Temporal lobe (tissue), 4 donors: ENCODE measurements at places on chromosomes 11 and 22. TPM values are rescaled to one million over a fixed set of nuclear protein-coding genes. Genes with fewer than 3 reads are reported as not detected.

TOB2 gene
- 12.5 TPM for total RNA-seq

RELA gene
- total RNA-seq = 9.8 TPM

APOL4 gene
- total RNA-seq = 9.3 TPM

VPREB3 gene
- not detected for total RNA-seq

SLC15A3 gene
- total RNA-seq = 2.0 TPM

KRTAP5-1 gene
- total RNA-seq = not detected

PAX6 gene
- 17.0 TPM for total RNA-seq

CARD16 gene
- total RNA-seq = not detected

TNKS1BP1 gene
- 13.5 TPM for total RNA-seq

P2RY2 gene
- total RNA-seq = not detected

HTR3B gene
- total RNA-seq = 0.25 TPM

TRIM29 gene
- 0.25 TPM for total RNA-seq

OR52I1 gene
- not detected for total RNA-seq

OR52H1 gene
- total RNA-seq = not detected

DCHS1 gene
- 58.5 TPM for total RNA-seq

DUSP18 gene
- 21.9 TPM for total RNA-seq

WNT11 gene
- 6.4 TPM for total RNA-seq

CASP1 gene
- total RNA-seq = 1.5 TPM

HBG1 gene
- 20.7 TPM for total RNA-seq

C11orf42 gene
- not detected for total RNA-seq

SPI1 gene
- total RNA-seq = 1.7 TPM

OR10A2 gene
- total RNA-seq = not detected

CHADL gene
- 2.7 TPM for total RNA-seq

B4GALNT4 gene
- total RNA-seq = 67.6 TPM

CELF1 gene
- total RNA-seq = 175 TPM

CHRDL2 gene
- 0.25 TPM for total RNA-seq

GAB4 gene
- not detected for total RNA-seq

OR10D3 gene
- not detected for total RNA-seq

NEFH gene
- 0.49 TPM for total RNA-seq

NAALAD2 gene
- 6.4 TPM for total RNA-seq

GNAZ gene
- 124 TPM for total RNA-seq

GPR137 gene
- total RNA-seq = 8.1 TPM

OR5P2 gene
- not detected for total RNA-seq

CUL5 gene
- total RNA-seq = 65.4 TPM

APOA1 gene
- total RNA-seq = 0.49 TPM

SCGB1D2 gene
- total RNA-seq = not detected

OSBPL5 gene
- 25.8 TPM for total RNA-seq

MS4A3 gene
- 0.98 TPM for total RNA-seq

CD248 gene
- total RNA-seq = 3.2 TPM

GDPD4 gene
- not detected for total RNA-seq

SYNGR1 gene
- 53.8 TPM for total RNA-seq

AIFM3 gene
- total RNA-seq = 2.5 TPM

MRGPRX3 gene
- total RNA-seq = 0.25 TPM

NUDT8 gene
- total RNA-seq = 2.2 TPM

CYTH4 gene
- 0.98 TPM for total RNA-seq
